Ecto neural progenitor cell (in vitro differentiated cells): ENCODE measurements at places on chromosomes 4 and X.

- DNase-seq: peak; percentile 67
These were observed 1.2 kb downstream of the BCORL1 start for GRCh38 chrX:129983575-129984110.

DNA sequence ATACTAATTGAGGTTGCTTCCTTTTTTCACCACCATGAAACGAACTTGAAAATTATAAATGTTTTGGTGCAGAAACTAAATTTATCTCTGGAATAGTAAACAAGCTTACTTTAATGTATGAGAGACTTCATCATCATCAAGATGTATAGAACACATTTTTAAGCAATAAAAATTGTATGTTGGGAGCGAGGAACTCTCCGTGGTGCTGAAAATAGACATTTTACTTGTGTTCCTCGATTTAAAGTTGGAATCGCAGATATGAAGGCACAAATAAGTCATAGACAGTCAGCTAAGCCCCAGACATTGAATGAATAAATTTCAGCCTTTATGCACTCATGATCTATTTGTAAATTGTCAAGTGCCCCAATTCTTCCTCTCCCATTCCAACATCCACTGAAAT is 310.7 kb downstream of the STK32B start:
- DNase-seq: no peak

- no peak for DNase-seq
These were observed 265.2 kb upstream of the BOD1L1 start for GRCh38 chr4:13892739-13893105.

DNA sequence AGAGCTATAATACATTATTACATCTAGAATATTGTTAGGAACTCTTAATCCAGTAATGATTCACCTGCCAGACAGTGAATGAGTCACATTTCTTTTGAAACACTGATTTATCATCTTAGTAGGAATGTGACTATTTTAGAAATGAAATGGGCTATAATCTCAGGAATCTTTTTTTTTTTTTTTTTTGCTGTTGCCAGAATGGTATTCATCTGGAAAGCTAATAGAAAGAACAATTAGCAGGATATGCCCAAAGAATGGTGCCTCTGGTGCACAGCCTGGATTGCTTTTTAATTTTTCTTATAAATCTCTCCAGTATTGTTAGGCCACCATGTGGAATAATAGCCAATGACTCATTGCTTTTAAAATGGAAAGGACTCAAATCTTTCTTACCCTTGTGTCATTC is 181.1 kb upstream of the SMIM31 start:
- no peak for DNase-seq

GRCh38 chrX:18935893-18936292 is 48.0 kb downstream of the PHKA2 start:
- no peak for DNase-seq

GRCh38 chr4:146095091-146095690 is 80.3 kb upstream of the LSM6 start:
- DNase-seq: no peak

DNA sequence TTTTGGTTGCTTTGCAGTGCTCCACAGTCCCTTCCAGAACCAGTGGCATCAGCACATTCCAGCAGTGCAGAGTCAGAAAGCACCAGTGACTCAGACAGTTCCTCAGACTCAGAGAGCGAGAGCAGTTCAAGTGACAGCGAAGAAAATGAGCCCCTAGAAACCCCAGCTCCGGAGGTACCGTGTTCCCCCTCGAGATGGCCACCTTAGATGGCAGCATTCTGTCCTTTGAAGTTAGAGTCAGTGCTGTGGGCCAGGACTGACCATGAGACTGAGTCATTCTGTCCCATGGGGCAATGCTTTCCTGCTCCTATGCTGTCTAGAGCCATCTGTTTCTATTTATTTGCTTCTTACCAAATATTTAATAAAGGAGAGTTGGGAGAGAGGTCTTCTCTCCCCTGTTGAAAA is 112.3 kb downstream of the KLHL8 start:
- DNase-seq: no peak

DNA sequence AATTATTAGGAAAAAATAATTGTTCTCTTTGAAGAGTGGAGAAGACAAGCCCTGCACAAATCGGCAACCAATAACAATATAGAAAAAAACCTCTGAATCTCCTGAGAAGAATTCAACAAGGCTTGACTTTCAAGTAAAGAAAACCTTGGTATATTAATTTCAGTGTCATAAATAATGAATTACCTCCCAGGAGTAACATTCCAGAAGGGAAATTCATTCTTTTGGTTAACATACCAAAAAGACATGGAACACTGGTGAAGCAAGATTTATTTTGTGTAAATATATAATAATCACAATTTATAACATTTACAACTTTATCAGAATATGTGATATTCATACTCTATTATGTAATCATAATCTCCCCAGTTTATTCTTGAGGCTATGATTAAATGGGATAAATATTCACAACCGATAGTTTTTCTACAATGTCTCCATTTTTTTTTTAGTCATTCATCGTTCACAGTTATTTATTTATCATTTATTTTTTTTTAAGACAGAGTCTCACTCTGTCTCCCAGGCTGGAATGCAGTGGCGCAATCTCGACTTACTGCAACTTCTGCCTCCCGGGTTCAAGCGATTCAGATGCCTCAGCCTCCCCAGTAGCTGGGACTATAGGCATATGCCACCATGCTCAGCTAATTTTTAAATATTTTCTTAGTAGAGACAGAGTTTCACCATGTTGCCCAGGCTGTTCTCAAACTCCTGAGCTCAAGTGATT is 53.0 kb upstream of the RPS6KA6 start:
- no peak for DNase-seq

DNA sequence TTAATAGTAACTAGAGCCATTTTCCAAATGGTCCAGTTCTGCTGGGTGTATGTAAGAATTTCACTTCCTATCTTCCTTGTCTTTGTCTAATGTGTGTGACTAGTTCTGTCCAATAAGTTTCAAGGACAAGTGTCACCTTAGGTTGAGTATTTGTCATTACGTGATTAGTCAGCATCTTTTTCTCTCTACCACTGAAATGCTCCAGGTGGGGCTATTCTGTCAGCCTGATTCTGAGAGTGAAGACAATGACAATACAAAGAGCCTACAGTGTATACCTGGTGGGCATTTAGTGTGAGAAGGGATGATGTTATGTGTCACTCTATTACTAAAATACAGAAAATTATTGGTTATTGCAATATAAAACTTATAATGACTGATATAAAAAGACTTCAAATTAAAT is 876.3 kb downstream of the C4orf33 start:
- no peak for DNase-seq

- no peak for DNase-seq
These were observed 2025.2 kb downstream of the PCDH7 start for GRCh38 chr4:32745351-32745750.

- DNase-seq: no peak
These were observed 50.5 kb downstream of the RHOH start for GRCh38 chr4:40247350-40247749.

DNA sequence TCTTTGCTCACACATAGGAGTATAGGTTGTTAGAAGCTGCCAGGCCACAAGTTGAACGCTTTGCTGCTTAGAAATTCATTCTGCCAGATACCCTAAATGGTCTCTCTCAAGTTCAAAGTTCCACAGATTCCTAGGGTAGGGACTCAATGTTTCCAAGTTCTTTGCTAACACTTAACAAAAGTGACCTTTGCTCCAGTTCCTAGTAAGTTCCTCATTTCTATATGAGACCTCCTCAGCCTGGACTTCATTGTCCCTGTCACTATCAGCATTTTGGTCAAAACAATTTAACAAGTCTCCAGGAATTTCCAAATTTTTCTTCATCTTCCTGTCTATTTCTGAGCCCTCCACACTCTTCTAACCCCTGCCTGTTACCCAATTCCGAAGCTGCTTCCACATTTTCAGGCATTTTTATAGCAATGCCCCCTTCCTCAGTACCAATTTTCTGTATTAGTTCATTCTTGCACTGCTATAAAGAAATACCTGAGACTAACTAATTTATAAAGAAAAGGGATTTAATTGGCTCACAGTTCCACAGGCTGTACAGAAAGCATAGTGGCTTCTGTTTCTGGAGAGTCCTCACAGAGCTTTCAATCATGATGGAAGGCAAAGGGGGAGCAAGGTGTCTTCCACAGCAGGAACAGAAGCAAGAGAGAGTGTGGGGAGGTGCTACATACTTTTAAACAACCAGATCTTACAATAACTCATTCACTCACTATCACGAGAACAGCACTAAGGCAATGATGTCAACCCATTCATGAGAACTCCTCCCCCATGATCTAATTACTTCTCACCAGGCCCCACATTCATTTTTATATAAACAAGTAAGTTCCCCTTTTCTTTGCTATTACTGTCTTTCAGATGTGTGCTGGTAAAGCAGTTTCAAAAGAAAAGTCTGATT is 11.5 kb upstream of the TLR1 start:
- DNase-seq: no peak

DNA sequence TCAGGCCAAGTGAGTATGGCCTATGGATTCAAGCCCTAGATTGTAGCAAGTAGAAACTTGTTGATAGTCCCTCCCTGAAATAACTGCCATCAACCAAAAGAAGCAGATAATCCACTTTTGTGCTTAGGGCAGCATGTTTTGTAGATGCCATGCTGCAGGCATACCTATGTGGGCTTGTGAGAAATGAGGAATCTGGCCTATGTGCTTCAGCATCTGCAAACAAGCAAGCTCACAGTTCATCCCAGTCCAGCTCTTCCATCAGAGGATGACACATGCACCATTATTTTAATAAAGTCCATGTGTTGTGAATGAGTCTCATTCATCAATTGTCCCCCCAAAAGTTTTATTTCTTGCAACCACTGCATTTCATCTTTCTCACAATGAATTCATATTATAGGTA is 421.9 kb upstream of the DIPK2B start:
- DNase-seq: no peak

GRCh38 chr4:21203416-21203815 is 503.2 kb downstream of the PACRGL start:
- DNase-seq: no peak

DNA sequence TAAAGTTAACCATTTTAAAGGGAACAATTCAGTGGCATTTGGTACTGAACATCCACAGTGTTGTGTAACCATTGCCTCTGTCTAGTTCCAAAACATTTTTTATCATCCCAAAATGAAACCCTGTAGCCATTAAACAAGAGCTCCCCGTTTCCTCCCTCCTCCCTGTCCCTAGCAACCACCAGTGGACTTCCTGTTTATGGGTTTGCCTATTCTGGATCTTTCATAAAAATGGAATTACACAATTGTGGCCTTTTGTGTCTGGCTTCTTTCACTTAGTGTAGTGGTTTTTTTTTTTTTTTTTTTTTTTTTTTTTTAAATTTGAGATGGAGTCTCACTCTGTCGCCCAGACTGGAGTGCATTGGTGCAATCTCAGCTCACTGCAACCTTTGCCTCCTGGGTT is 11.6 kb downstream of the RBMX2 start:
- no peak for DNase-seq

GRCh38 chr4:136893573-136893972 is 638.7 kb downstream of the PCDH18 start:
- no peak for DNase-seq

DNA sequence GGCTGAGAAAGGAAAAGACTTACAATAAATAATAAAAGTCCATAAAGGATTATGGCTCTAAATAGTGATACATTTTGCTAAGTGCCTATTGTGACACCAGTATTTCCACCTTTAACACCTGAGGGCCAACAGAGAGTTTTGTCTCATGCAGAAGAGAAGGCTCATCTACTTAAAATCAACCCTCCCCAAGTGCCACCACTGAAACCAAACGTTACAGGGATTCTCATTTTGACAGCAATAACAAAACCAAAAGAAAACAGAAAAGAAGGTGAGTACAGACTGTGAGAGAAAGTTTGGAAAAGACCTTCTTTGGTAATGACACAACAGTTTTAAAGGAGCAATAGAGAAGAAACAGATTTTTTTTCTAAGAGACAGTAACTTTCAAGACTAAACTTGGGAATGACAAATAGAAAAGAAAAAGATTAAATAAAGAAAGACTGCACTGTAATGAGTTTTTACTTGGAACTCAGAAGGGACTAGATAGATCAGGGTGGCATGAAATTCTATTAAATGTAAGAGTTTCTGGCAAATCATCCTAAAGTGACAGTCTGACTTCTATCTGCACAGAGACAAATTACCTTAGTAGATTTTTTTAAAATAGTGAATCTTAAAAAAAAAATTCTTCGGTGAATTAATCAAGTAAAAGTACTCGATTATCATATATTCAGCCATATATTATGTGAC is 109.7 kb downstream of the ZNF827 start:
- no peak for DNase-seq

GRCh38 chr4:98932539-98932938 is 3.6 kb upstream of the EIF4E start:
- DNase-seq: no peak

GRCh38 chr4:608236-608635 is 17.1 kb upstream of the PDE6B start:
- no peak for DNase-seq

DNA sequence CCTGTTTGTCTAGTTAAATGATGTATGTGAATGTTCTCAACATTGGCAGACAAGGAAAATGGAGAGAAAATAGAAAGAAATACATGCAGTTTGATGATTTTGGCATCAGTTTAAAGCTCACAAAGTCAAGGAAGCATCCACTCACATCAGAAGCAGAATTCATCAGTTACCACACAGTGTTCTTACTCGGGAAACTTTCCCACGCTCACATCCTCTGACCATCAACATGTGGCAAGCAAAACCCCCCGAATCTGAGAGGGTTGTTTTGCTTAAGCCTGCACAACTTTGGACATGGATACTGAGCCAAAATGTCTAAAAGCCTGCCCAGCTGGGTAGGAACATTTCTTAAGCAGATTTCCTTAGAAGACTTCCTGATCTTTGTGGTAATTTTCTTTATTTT is 407.6 kb downstream of the ANKRD50 start:
- no peak for DNase-seq

DNA sequence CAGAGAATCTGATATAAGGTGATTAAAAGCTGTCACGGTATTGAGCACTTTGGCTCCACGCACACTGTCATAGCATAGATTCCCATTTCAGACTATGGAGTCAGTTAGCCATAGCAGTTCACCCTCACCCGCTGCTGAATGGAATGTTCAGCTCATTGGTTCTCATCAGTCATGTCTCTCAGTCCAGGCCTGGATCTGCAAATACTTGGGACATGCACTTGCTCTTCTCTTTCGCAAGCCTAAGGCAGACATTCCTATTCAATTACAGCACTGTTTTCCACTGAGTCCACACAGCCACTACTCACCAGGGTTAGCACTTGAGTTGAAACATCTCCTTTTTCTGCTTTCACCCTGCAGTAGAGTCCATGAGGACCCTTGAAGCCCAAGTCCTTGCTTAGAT is 30.6 kb upstream of the SCML1 start:
- DNase-seq: no peak

GRCh38 chr4:147755561-147756295 is 23.8 kb downstream of the ARHGAP10 start:
- DNase-seq: no peak

DNA sequence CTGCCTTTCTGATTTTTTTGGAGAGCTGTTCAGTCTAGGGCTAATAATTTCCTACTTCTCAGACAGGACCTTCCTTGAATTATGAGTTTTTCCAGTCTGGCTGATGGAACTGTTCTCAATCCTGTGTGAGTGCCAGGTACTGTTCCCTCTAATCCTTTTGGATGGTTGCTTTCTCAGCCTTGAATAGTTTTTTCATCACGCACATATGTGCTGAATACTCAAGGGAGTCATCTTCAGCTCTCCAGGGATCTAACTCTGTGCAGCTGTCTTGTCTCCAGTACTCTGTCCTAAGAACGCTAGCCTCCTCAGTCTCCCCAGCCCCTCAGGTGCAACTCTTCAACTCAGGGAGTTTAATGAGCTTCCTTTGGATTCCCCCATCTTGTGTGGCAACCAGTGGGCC is 93.2 kb downstream of the GASK1B start:
- DNase-seq: no peak

GRCh38 chr4:153021276-153021675 is 85.2 kb downstream of the FHDC1 start:
- DNase-seq: no peak
